Stimulated activated CD8-positive, alpha-beta memory T cell treated with anti-CD3 and anti-CD28 coated beads, Interleukin-4, amount 100 ng/mL, for 1 hour (primary cell): ENCODE measurements at places on chromosomes 11 and 22.
A peak's percentile ranks its signal among the peaks of the same experiment; 100 is the strongest.

- no peak for DNase-seq
Observed at GRCh38 chr11:45530111-45530510, 135.3 kb downstream of the CHST1 start.

- DNase-seq, result no peak
Observed at GRCh38 chr11:119693253-119693815, 35.7 kb downstream of the NECTIN1 start.

GRCh38 chr11:122273476-122274191 lies 157.6 kb upstream of the BLID start:
- no peak for DNase-seq

GRCh38 chr11:19598456-19598855 lies 114.2 kb upstream of the NAV2 start:
- no peak for DNase-seq

DNA sequence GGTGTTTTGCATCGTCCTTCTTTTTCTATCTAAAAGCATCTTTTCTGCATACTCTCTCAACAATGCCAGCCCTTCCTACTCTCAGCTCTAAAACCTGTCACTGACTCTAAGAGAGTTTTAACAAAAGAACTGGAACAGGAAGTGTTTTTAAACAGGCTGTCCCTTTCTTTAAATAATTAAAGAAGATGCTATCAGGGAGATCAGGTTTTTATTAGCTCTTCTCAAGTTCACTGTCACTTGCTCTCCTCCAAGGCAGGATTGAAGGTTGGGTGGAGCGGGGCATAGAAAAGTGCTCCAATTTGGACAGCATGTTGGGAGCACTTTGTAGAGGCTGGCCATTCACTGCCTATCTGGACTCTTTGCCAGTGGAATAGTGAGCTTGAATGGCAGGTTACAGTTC lies 56.4 kb upstream of the BARX2 start:
- DNase-seq, result no peak

- no peak for DNase-seq
Observed at GRCh38 chr11:109425554-109425953, 3.6 kb downstream of the C11orf87 start.

DNA sequence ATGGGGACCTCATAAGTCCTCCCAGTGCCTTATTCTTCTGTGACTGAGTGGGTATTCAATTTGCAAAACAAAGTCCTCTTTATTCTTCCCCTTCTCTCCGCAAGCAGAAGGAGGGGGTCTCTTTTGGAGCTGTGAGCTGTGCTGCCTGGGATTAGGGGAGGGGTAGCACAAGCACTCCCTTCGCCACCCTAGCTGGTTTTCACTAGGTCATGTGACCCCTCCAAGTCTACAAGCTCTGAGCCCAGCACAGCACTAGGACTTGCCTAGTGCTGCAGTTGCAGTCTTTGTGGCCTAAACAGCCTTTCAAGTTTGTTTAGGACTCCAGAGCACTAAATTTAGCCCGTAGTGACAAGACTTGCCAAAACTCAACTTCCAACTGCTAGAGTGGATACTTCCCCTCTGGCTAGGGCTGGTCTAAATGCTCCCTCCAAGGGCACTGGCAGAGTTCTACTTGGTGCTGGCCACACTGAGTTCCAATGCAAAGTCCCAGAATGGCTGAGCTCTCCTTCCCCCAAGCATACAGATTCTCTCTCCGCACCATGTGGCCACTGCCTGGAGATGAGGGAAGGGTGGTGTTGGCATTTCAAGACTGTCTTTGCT lies 25.4 kb downstream of the TAF1D start:
- DNase-seq, result no peak

DNA sequence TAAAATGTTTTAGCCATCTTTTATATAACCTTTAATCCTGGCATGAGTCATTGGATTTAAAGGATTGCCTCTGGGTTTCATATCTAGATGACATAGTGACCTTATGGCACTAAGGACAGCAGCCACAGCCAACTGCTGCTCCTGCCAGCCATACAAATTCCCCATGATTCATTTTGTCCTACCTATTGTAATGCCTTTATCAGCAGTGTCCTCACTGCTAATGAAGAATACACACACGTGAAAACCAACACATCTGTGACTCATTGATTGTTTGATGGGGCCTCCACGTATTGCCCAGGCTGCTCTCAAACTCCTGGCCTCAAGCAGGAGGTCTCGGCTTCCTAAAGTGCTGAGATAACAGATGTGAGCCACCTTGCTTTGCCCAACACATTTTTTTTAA lies 1.8 kb downstream of the LDHAL6A start:
- DNase-seq, result no peak

DNA sequence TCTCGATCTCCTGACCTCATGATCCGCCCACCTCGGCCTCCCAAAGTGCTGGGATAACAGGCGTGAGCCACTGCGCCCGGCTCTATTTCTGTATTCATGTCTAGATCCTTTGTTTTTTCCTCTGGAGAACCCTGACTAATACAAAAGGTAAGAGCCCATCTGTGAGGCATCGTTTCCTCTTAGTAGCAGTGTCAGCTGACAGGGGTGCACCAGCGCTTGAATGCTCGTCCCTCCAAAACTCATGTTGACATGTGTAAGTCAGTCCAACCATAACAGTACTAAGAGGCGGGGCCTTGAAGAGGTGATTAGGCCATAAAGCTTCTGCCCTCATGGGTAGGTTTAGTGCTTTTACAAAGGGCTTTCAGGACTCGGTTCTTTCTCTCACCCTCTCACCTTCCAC lies 470.1 kb upstream of the B3GAT1 start:
- DNase-seq, result no peak

- DNase-seq, result no peak
Observed at GRCh38 chr11:119622454-119623143, 106.4 kb downstream of the NECTIN1 start.

GRCh38 chr11:117916956-117917355 lies 12.2 kb downstream of the TMPRSS13 start:
- DNase-seq, result no peak

- DNase-seq, result no peak
Observed at GRCh38 chr11:122235615-122236014, 119.6 kb upstream of the BLID start.

DNA sequence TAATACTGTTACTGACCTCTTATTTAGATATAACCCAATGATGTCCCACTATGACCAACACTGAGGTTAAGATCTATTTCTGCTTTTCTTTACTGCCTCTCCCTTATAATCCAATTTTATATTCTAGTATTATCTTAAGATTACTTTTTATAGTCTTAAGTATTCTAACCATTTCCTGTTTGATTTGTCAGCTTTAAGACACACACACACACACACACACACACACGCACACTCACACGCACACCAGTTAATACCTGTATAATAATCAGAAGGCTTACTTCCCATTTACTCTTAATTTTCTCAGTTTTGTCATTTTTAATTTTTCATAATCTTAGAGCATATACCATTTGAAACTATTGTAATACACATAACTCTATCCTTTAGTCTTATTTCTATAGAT lies 226.0 kb upstream of the C11orf87 start:
- DNase-seq, result no peak

DNA sequence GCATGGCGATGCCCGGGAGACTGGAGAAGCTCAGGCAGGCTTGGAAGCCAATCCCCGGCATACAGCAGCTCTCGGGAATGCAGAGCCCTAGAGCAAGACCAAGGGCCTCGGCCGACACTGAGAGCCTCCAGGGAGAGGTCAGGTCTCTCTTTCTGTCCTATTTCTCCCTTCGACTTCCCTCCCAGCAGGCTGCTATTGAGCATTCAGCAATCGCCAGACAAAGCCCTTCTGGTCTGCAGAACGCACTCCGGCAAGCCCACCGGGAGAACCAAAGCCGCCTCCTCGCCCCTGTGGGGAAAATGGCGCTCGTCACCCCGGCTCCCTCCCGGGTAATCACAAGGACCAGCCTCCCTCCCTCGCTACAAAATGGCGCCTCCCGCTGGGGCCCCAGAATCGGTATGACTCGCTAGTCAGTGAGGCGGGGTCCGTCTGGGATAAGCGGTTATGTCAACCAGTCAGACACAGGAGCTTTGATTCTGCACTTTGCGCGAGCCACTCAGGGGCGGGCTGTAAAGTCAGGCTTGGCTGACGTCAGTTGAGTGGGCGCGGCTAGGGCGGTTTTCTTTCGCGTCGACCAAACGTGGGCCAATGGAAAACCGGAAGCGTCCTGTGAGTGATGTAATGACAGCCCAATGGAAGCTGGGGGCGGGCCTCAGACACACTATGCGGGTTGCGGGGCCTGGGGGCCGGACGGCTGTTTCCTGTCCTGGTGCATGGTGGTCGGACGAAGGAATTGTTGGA lies at the start of gene ZNF143:
Gene ZNF143 (plus strand): TSS at position 691 of the 741 bp plus-strand sequence. CDS start 10,297 bp downstream, outside the sequence.
- peak; percentile 100 for DNase-seq

DNA sequence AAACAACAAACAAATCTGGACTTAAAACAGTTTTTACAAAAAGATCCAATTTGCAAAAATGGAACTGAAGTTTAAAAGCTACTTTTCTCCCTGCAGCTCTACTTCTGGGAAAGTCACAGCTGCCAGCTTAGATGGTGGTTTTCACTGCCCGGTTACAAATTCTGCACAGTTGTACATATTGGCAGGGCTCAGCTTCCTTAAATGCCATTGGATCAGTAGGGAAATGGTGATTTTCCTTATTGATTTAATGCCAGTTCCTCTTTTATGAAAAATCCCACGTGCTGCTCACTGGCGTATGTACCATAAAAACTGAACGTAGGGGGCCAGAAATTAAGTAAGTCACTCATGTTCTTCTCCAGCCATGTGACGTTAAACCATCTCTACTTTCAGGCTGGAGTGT lies 22.8 kb downstream of the GRAP2 start:
- no peak for DNase-seq

DNA sequence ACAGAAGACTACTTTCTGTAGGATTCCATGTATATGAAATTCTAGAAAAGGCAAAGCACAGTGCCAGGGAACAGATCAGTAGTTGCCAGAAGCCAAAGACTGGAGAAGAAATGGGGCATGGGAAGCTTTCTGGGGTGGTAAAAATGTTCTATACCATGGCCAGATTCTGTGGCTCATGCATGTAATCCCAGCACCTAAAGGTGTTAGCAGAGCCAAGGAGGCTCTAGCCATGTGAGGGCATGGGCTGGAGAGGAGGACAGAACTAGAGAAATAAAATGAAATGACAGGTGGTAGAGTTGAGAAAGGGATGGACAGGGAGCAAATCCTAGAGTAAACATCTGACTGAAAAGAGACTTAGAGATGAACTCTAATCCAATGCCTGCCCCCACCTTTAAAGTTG lies 26.9 kb upstream of the HMGXB4 start:
- no peak for DNase-seq

DNA sequence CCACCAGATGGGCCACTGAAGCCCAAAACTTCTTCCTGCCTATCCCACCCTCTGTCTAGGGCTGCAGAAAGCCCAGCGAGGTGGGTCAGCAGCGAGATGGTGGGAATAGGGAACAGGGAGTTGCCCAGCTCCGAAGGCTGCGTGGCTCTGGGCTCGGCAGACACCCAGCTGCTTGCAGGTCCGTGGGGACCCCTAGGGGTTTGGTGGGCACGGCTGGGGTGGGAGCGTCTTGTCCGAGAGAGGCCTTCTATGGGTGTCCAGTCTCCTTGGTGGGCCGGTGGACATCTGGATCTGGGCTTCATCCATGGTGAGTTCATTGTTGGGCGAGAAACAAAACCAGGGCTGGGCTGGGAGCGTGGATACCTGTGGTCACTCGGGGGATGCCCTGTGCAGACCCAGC lies 1211.0 kb downstream of the BRD1 start:
- DNase-seq, result no peak

- no peak for DNase-seq
Observed at GRCh38 chr22:47919893-47920292, 1157.4 kb downstream of the TBC1D22A start.

DNA sequence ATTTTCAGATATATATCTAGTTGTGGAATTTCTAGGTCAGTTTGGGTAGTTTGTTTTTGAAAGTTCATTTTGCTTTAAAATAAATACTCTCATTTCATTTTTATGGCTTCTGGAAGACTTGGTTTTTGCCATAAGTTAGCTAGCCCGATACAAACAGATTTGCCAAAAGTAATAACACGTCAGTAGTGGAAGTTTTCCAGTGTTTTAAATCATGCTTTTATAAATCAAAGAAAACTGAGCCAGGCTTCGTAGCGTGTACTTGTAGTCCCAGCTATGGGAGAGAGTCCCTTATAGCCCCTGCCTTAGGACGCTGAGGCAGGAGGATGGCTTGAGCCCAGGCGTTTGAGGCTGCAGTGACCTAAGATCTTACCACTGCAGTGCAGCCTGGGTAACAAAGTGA lies 21.7 kb upstream of the MICALL1 start:
- no peak for DNase-seq

- no peak for DNase-seq
Observed at GRCh38 chr11:73578592-73579185, 19.2 kb downstream of the FAM168A start.

DNA sequence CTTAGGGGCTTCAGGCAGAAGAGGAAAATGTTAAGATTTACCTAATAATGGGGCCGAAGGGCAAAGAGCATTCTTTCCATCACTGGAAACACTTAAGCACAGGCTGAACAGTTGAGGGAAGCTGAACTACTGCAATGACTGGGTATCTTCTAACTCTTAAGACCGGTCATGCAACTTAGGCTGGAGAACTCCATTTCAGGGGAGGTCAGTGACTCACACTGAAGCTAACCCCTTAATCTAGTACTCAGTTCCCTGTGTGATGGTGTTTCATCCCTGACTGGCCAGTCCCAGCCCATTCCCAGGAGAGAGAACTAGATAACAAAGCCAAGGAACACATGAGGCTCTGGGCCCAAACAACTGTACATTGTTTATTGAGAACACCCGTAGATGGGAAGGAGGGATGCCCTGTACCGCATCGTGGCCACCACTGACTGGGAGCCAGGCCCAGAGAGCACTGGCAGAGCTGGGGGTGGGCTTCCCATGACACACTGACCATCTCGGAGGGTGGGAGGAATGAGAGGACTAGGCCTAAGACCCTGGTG lies 10.5 kb downstream of the RPL27A start:
- no peak for DNase-seq

GRCh38 chr11:40133498-40133897 lies 1326.0 kb downstream of the LRRC4C start:
- no peak for DNase-seq

DNA sequence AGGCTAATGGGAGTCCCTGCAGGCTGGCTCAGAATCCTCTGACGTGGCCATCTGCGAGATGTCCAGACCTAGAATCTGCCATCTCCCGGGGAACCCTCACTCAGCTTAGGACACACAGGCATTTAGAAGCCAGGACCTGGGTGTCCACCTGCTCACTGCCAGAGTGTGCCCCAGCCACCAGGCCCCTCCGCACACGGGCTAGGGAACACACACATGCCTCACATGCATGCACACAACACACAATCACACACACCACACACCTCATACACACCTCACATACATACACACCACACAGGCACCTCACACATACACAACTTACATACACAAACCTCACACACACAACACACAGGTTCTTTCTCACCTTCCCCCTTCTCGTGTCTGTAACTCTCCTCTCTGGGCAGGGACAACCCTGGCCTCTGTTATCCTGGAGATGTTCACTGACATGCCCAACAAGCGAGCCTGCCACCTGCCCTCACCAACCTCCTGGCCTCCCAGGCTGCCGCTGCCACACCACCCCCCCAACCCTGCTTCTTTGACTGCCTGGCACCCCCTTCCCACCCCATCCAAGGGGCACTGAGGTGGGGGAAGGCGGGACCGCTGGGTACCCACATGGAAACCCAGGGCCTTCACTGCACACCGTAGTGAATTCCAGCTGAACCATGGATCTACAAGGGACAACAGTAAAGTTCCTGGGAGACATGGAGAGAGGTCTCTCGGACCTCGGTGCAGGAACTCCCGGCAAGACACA lies 38.1 kb downstream of the GNB1L start:
- DNase-seq, result no peak
